Activated T-helper 1 cell treated with Interleukin-2 at 50 U/mL for 16 hours (primary cell): ENCODE measurements at places on chromosomes 13 and 19.

GRCh38 chr13:110396913-110397381 lies 89.9 kb downstream of the COL4A2 start:
- no peak for DNase-seq

GRCh38 chr19:4559569-4559968 lies at the start of gene SEMA6B:
Gene SEMA6B (minus strand): TSS chr19:4559684. CDS start chr19:4558457, 1,227 bp downstream.
- DNase-seq = no peak

DNA sequence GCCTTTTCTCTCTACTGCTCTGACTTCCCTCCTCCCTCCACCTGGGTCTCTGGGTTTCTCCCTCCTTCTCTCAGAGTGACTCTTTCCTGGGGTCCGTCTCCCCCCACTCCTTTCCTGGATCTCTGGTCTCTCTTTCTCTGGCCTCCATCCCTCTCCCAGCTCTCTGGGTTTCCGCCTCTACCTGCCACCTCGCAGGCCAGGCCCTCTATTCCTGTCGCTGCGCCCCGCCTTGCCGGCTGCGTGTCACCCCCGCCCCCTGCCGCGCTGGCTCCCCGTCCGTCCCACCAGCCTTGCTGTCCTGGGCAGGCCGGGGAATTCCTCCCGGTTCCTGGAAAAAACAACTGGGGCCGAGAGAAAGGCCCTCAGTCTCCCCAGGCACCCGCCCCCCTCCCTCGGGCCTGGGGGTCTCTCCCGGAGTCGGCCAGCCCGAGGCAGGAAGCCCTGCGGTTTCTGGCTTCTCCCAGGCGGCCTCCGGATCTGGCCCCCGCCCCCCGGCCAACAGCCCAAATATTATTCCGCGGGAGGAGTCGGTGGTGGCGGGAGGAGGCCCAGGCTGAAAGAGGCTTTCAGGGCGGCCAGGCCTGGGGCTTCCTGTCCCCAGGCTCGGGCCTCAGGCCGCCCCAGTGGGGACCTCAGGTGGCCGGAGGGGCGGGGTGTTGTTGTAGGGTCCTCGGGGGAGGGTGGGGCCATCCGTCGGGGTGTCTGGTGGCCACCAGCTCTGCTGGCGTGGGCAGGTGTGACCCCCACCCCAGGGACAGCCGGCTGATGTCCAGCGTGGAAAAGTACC lies 9.3 kb downstream of the IRF2BP1 start:
- DNase-seq = no peak

- no peak for DNase-seq
These were observed 813 bp upstream of the DMPK start for GRCh38 chr19:45782820-45783785.

DNA sequence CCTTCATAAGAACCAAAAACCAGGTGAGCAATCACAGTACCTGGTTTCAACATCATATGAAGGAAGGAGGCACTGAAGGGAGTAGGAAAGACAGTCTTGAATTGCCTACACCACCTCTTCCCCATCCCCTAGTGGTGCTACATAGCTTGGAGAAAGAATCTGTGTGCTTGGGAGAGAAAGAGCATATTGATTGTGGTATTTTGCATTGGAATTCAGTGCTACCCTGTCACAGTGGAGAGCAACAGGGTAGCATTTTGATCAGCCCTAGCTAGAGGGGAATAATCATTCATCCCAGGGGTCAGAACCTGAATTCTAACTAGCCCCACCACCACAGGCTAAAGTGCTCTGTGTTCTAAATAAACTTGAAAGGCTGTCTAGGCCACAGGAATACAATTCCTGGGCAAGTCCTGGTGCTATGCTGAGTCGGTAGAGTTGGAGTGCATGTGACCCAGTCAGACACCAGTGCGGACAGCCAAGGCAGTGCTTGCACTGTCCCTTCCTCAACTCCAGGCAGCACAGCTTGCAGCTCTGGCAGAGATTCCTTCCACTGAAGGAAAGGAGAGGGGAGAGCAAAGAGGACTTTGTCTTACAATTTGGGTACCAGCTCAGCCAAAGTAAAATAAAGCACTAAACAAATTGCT lies 158.7 kb downstream of the VWA8 start:
- no peak for DNase-seq

DNA sequence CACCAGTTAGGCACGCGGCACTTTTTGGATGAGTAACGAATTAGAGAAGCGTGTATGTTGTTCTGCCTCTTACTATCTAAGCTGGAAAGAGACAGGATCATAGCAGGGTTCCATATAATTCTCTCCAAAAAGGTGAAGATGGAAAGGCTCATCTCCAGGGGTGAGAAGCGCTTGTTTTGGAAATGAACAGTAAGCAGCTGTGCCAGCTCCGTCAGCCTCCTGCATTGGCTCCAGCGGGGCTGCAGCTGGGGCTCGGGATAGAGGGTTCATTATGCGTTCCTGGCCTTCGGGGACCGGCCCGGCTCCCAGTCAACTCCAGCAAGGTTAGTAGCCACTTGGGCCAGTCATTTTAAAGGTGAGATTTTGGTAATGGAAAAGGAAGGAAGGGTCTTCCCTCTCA lies 155.5 kb downstream of the COL4A1 start:
- DNase-seq = no peak

DNA sequence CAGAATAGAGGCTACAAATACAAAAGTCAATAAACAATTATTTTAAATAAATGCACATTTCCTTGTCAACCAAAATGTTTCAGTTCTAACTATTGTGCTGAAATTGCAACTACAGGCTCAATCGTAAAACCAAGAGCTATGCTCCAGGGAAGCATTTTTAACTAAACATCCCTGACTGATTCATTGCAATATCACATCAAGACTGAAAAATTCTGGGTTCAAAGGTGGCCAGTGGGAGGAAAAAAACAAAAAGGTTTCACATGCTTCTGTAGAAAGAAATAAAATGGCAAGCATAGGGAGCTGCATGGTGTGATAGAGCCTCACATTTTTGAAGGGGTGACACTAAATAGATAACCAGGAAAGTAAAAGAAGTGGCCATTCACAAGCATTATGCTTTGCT lies 862.8 kb downstream of the PCDH9 start:
- no peak for DNase-seq

GRCh38 chr19:46350758-46351159 lies 3.9 kb downstream of the PPP5C start:
- no peak for DNase-seq

- DNase-seq = no peak
These were observed 556.8 kb upstream of the SLITRK1 start for GRCh38 chr13:84439108-84439507.

- no peak for DNase-seq
These were observed 43.7 kb upstream of the ADGRE5 start for GRCh38 chr19:14337510-14337909.

- DNase-seq = no peak
These were observed 28.4 kb downstream of the AMER2 start for GRCh38 chr13:25143706-25144105.
